DND-41 (cell line): ENCODE measurements at places on chromosomes 2 and 18.
A peak's percentile ranks its signal among the peaks of the same experiment; 100 is the strongest.

- no peaks in the 10 kb centered on the region for H3K36me3 ChIP-seq
- no peaks in the 10 kb centered on the region for H3K27me3 ChIP-seq
- H3K4me3 ChIP-seq, result no peak overlapping the region
- DNase-seq, result no peak
- no peaks in the 10 kb centered on the region for H3K4me1 ChIP-seq
Measured at GRCh38 chr18:58562146-58562998, 66.5 kb downstream of the ALPK2 start.

- no peaks in the 10 kb centered on the region for H3K4me1 ChIP-seq
- no peaks in the 10 kb centered on the region for H3K27me3 ChIP-seq
- no peaks in the 10 kb centered on the region for H3K36me3 ChIP-seq
- DNase-seq, result no peak
- H3K27ac ChIP-seq, result no peak overlapping the region
Measured at GRCh38 chr2:6353669-6354068, 512.0 kb downstream of the CMPK2 start.

DNA sequence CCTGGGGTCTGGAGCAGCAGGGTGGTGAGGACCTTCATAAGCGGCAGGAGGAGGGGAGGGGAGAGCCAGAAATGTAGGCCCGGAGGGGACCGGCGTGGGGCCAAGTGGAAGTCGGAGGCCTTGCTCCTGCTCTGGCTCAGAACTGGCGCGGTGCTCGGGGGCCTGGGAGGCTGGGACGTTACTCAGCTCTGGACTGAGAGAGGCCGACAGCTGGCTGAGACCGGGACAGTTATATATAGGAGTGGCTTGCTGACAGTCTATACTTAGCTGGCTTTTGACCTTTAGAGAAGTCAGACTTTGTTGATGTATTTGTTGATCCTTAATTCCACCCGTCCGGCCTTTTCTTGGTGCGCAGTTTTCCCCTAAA lies 15.7 kb downstream of the IGFBP5 start:
- no peak for DNase-seq
- peaks cover 8% of the 10 kb centered on the region for H3K27me3 ChIP-seq
- no peak overlapping the region for H3K4me3 ChIP-seq
- H3K27ac ChIP-seq, result no peak overlapping the region
- H3K4me1 ChIP-seq, result 0 out of 2 replicates have a peak, but pooled peaks cover 6% of the 10 kb centered on the region
- no peaks in the 10 kb centered on the region for H3K36me3 ChIP-seq

GRCh38 chr18:997499-997898 lies 92.8 kb downstream of the ADCYAP1 start:
- no peak overlapping the region for H3K4me3 ChIP-seq
- no peaks in the 10 kb centered on the region for H3K36me3 ChIP-seq
- H3K27ac ChIP-seq, result no peak overlapping the region
- no peaks in the 10 kb centered on the region for H3K27me3 ChIP-seq
- no peaks in the 10 kb centered on the region for H3K4me1 ChIP-seq
- DNase-seq, result no peak

GRCh38 chr2:196399722-196400691 lies 228.6 kb upstream of the STK17B start:
- peak; percentile 16 for DNase-seq
- no peaks in the 10 kb centered on the region for H3K36me3 ChIP-seq
- peaks cover 15% of the 10 kb centered on the region for H3K4me1 ChIP-seq
- H3K27ac ChIP-seq, result peak overlapping the region; percentile 3; the same call in 1 of the 2 replicates

DNA sequence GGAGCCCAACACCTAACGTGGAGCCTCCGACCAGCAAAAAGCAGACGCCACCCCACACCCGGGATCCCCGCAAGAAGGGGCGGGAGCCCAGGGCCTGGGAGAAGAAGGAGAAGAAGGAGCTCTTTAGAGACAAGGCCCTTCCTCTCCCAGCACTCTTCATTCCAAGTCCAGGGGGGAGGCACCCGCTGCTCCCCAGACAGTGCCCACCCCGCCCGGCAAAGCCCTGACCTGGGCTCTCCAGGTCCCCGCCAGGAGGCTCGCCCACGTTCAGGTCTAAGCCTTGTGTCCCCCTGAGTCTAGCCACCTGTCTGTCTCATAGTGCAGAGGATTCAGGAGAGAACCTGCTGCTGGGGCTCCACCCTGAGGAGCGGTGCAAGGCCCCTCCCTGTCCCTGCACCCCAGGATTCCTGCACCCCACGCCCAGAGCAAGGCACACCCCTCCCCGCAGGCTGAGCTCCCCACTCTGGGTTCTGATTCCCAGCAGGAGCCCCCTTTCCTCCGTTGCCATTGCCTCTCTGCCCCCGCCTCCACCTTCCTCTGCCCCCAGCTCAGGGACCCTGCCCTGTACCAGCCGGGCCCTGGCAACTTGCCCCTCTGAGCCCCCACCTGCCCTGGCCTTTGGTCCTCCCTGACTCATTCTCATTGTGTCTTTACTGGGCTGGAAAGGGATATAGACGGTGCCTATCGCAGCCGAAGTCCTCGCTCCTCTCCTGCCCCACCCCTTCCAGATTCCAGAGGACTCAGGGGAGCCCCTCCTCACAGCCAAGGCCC lies 33.5 kb upstream of the GPC1 start:
- H3K4me3 ChIP-seq, result no peak overlapping the region
- no peaks in the 10 kb centered on the region for H3K4me1 ChIP-seq
- H3K36me3 ChIP-seq, result no peaks in the 10 kb centered on the region

DNA sequence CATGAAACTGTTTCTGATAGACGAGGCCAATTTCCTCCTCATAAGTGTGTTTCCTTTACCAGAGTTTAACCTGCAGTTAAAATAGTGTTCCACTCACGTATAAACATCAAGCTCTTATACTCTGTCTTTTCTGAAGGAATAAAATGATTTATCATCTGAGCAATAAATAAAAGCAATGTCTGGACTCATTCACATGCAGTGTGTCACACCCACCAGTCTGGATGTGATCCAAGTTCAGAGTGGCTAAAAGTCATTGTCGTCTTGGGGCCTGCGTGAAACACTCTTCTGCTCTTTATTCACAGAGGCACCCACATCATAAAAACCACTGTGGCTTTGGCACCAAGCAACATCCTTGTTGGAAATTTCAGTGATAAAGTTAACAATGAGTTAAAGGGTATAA lies 19.5 kb upstream of the SLC9A4 start:
- no peak overlapping the region for H3K27ac ChIP-seq
- DNase-seq, result no peak
- no peaks in the 10 kb centered on the region for H3K36me3 ChIP-seq
- no peaks in the 10 kb centered on the region for H3K4me1 ChIP-seq
- H3K27me3 ChIP-seq, result no peaks in the 10 kb centered on the region

DNA sequence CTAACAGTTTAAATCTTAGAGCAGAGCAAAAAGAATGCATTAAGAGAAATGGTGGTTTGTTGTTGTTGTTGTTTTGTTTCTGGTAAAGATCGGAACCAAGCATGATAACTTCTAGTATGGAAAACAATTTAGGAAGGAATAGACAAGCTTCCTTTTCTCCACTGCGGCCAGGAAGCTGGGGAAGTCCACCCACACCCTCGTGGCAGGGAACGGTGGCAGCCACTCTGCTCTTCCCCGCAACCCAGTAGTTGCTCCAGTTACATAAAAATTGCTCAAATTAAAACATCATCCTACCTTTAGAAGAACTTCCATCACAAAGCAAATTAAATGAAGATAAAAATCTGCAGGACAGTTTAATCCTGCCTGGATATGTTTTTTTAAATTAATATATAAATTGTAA lies 113.0 kb downstream of the RBMS1 start:
- no peaks in the 10 kb centered on the region for H3K36me3 ChIP-seq
- H3K4me3 ChIP-seq, result no peak overlapping the region
- H3K4me1 ChIP-seq, result peaks cover 23% of the 10 kb centered on the region
- H3K27ac ChIP-seq, result no peak overlapping the region
- DNase-seq, result no peak
- no peaks in the 10 kb centered on the region for H3K27me3 ChIP-seq

GRCh38 chr18:50836521-50836957 lies 16.7 kb upstream of the MRO start:
- no peaks in the 10 kb centered on the region for H3K4me1 ChIP-seq
- peaks cover 10% of the 10 kb centered on the region for H3K27me3 ChIP-seq
- DNase-seq, result no peak
- H3K4me3 ChIP-seq, result no peak overlapping the region
- H3K27ac ChIP-seq, result no peak overlapping the region

GRCh38 chr2:216119986-216120385 lies 10.8 kb downstream of the XRCC5 start:
- DNase-seq, result no peak
- H3K4me1 ChIP-seq, result peaks cover 24% of the 10 kb centered on the region
- H3K36me3 ChIP-seq, result peaks cover 99% of the 10 kb centered on the region
- H3K4me3 ChIP-seq, result no peak overlapping the region

DNA sequence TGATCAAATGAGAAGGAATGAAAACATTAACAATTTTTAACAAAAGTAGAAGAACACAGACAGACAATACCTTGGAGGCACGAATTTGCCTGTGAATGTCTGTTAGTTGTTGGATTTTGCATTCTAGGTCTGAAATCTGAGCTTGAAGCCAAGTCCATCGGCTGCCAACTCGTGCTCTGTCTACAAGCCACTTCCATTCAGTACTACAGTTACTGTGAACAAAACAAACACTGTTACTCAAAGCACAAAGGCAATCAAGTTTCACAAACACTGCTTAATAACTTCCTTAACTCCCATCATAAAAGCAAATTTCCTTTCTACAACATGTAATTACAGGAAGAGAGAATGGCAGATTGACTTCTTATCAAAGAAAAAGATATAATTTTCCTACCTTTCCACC lies 42.2 kb downstream of the KANSL1L start:
- H3K27me3 ChIP-seq, result no peaks in the 10 kb centered on the region
- peaks cover 20% of the 10 kb centered on the region for H3K36me3 ChIP-seq
- H3K27ac ChIP-seq, result no peak overlapping the region
- DNase-seq, result no peak
- H3K4me1 ChIP-seq, result peaks cover 5% of the 10 kb centered on the region; the same call in 1 of the 2 replicates

- H3K4me3 ChIP-seq, result no peak overlapping the region
- no peaks in the 10 kb centered on the region for H3K4me1 ChIP-seq
- H3K27ac ChIP-seq, result no peak overlapping the region
- H3K36me3 ChIP-seq, result no peaks in the 10 kb centered on the region
Measured at GRCh38 chr2:194672994-194673393, 984.0 kb upstream of the SLC39A10 start.

DNA sequence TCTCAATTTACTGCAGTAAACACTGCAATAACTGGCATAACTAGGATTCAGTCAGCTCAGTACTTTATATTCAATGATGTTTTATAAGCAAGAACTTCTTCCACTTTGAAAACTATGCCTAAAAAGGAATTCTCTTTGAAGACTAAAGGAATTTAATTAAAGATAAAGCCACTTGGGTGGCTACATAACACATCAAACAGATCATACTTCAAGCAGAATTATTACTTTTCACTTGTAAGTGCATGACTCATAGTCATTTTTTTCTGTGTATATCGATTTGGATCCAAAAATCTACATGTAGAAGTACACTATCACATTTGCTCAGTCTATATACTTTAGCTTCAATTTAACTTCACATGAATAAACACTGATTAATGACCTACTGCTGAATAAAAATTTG lies 4.0 kb downstream of the KANSL1L start:
- peaks cover 32% of the 10 kb centered on the region for H3K4me1 ChIP-seq
- no peaks in the 10 kb centered on the region for H3K27me3 ChIP-seq
- H3K36me3 ChIP-seq, result no peaks in the 10 kb centered on the region
- no peak overlapping the region for H3K27ac ChIP-seq
- DNase-seq, result no peak

DNA sequence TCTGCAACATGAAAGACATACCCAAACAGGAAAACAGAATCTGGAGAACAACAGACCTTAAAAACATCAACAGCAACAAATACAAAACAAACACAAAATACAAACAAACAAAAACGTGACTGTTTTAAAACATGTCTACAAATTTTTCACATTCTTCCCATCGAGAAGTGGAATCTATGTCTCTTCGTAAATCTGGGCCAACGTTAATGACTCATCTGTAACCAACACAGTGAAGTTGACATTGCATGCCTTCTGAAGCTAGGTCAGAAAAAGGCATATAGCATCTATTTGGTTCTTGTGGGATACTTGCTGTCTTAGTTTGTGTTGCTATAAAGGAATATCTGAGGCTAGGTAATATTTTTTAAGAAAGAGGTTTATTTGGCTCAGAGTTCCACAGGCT lies 269.0 kb upstream of the FBXO11 start:
- no peak overlapping the region for H3K27ac ChIP-seq
- no peaks in the 10 kb centered on the region for H3K27me3 ChIP-seq
- no peak overlapping the region for H3K4me3 ChIP-seq
- H3K36me3 ChIP-seq, result no peaks in the 10 kb centered on the region
- H3K4me1 ChIP-seq, result no peaks in the 10 kb centered on the region

- no peak for DNase-seq
- H3K4me1 ChIP-seq, result peaks cover 10% of the 10 kb centered on the region; the same call in 1 of the 2 replicates
- no peak overlapping the region for H3K27ac ChIP-seq
- H3K4me3 ChIP-seq, result no peak overlapping the region
Measured at GRCh38 chr2:241983571-241984270, 114.2 kb downstream of the RTP5 start.

- DNase-seq, result no peak
- peaks cover 80% of the 10 kb centered on the region for H3K36me3 ChIP-seq
- H3K4me1 ChIP-seq, result no peaks in the 10 kb centered on the region
- no peaks in the 10 kb centered on the region for H3K27me3 ChIP-seq
Measured at GRCh38 chr18:13635046-13635445, 91.3 kb downstream of the FAM210A start.

GRCh38 chr2:70834881-70835280 lies 735 bp downstream of the CD207 start:
- no peak for DNase-seq
- peaks cover 5% of the 10 kb centered on the region for H3K27me3 ChIP-seq
- H3K4me1 ChIP-seq, result no peaks in the 10 kb centered on the region
- H3K4me3 ChIP-seq, result no peak overlapping the region

GRCh38 chr2:165795011-165795410 lies 964 bp upstream of the GALNT3 start:
- no peak overlapping the region for H3K27ac ChIP-seq
- H3K27me3 ChIP-seq, result no peaks in the 10 kb centered on the region
- DNase-seq, result no peak
- peaks cover 10% of the 10 kb centered on the region for H3K4me1 ChIP-seq
- H3K4me3 ChIP-seq, result no peak overlapping the region
- H3K36me3 ChIP-seq, result no peaks in the 10 kb centered on the region

DNA sequence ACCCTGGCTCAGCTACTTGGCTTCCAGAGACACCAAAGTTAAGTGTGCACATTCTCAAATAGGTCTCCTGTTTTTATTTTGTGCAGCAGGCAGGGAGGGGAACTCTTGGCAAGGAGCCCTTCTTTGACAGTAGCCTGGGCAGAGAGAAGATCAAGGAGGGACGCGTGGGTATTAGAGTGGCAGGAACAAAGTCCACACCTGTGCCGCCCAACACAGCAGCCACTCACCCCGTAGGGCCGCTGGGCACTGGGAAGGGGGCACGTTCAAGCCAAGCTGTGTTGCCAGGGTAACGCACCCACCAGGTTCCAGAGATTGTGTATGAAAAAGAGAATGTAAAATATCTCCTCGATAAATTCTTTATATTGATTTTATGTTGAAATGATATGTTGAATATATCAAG lies 229.3 kb upstream of the AGAP1 start:
- DNase-seq, result no peak
- H3K27ac ChIP-seq, result no peak overlapping the region
- no peaks in the 10 kb centered on the region for H3K36me3 ChIP-seq

- no peak overlapping the region for H3K4me3 ChIP-seq
- DNase-seq, result no peak
- no peaks in the 10 kb centered on the region for H3K36me3 ChIP-seq
- peaks cover 5% of the 10 kb centered on the region for H3K27me3 ChIP-seq
Measured at GRCh38 chr2:1626271-1626681, 118.0 kb downstream of the PXDN start.

- no peak overlapping the region for H3K4me3 ChIP-seq
- no peaks in the 10 kb centered on the region for H3K4me1 ChIP-seq
- peaks cover 9% of the 10 kb centered on the region for H3K27me3 ChIP-seq
- no peaks in the 10 kb centered on the region for H3K36me3 ChIP-seq
- DNase-seq, result no peak
- no peak overlapping the region for H3K27ac ChIP-seq
Measured at GRCh38 chr2:234989183-234989701, 37.4 kb downstream of the SH3BP4 start.
